Thyroid gland (tissue), 4 donors: ENCODE measurements at places on chromosomes 4 and X.

- H3K27me3 ChIP-seq: no peaks in the 10 kb centered on the region
- no peak overlapping the region for H3K27ac ChIP-seq
- H3K4me1 ChIP-seq: no peaks in the 10 kb centered on the region
- no peaks in the 10 kb centered on the region for H3K36me3 ChIP-seq
- peak; percentile 62 for DNase-seq
- H3K4me3 ChIP-seq: no peak overlapping the region
Observed at GRCh38 chr4:124144238-124144654, 568.3 kb downstream of the ANKRD50 start.

DNA sequence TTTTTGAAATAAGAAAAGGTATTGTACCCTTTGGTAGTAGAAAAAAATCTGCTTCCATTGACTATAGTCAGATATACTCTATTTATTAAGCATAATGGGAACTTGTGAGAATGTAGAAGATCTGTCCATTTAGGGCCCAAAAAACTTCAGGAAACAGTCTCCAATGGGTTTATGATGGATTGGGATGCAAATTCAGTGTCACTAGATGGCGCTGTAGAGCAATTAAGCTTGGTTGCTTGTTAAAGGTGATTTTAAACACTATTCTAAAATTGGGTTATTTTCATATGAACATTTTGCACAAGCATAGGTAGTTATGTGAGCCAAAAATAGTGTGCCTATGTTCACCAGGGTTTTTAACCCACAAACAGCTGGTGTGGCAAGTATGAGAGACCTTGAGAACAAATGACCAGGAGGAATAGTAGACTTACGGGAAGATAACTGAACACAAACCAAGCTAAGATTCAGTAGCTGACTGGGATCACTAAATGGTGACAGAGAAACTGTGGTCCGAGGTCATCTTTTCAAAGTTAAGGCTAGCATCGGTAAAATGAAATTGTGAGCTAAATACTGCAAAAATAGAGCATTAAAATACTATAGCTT, 80.3 kb upstream of the LSM6 start:
- no peak overlapping the region for H3K27ac ChIP-seq
- no peak overlapping the region for H3K4me3 ChIP-seq
- no peaks in the 10 kb centered on the region for H3K36me3 ChIP-seq
- no peaks in the 10 kb centered on the region for H3K4me1 ChIP-seq
- no peaks in the 10 kb centered on the region for H3K27me3 ChIP-seq

DNA sequence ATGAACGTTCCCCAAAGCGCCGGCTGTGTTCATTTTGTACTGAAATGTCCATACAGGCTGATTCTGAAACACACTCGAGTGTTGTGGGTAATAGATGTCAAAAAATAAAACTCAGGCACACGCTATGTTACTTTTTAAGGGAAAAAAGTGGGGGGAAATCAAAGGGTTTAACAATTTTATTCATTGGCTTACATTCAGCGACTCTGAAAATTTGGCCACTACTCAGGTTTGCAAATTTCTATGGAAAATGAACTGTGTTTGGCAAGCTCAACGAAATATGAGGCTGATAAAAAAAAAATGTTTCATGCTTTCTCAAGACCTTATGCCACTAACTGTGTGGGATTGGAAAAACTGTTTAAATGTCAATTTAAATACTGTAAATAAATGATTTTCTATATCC, 18.5 kb downstream of the AMELX start:
- H3K4me3 ChIP-seq: no peak overlapping the region
- no peak overlapping the region for H3K27ac ChIP-seq
- no peak for DNase-seq
- no peaks in the 10 kb centered on the region for H3K27me3 ChIP-seq
- no peaks in the 10 kb centered on the region for H3K4me1 ChIP-seq

- H3K4me3 ChIP-seq: no peak overlapping the region
- peaks cover 56% of the 10 kb centered on the region for H3K4me1 ChIP-seq
- peak; percentile 86 for DNase-seq
- peak overlapping the region; percentile 87 for H3K27ac ChIP-seq
- no peaks in the 10 kb centered on the region for H3K36me3 ChIP-seq
- no peaks in the 10 kb centered on the region for H3K27me3 ChIP-seq
Observed at GRCh38 chrX:136030303-136031191, 45.3 kb downstream of the SLC9A6 start.

GRCh38 chr4:13218326-13218958, 265.7 kb downstream of the RAB28 start:
- H3K27me3 ChIP-seq: no peaks in the 10 kb centered on the region
- H3K4me1 ChIP-seq: no peaks in the 10 kb centered on the region
- DNase-seq: no peak
